NCI-H187 (cell line): ENCODE measurements at places on chromosomes 12 and 14.

GRCh38 chr12:27777141-27777540 lies 2.9 kb upstream of the KLHL42 start:
- DNase-seq: no peak

DNA sequence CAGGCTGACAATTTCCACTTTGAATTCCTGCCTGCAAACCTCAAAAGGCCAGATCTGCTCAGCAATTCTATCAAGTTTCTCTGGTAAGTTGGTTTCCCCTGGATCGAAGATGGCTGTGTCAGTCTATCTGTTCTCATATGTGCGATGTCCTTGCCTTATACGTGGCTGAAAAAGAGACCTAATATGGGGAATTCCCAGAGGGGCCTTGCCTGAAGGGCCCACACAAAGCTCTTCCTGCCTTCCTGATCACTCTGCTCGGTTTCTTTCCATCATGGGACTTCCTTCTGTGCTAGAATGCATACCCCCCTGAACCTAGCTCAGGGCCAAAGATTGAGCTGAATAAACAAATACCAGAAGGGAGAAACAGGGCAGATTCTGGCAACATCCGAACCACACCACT lies 13.2 kb downstream of the TCL1B start:
- DNase-seq: no peak

- DNase-seq: no peak
These were observed 23.4 kb upstream of the SFSWAP start for GRCh38 chr12:131687346-131688125.

DNA sequence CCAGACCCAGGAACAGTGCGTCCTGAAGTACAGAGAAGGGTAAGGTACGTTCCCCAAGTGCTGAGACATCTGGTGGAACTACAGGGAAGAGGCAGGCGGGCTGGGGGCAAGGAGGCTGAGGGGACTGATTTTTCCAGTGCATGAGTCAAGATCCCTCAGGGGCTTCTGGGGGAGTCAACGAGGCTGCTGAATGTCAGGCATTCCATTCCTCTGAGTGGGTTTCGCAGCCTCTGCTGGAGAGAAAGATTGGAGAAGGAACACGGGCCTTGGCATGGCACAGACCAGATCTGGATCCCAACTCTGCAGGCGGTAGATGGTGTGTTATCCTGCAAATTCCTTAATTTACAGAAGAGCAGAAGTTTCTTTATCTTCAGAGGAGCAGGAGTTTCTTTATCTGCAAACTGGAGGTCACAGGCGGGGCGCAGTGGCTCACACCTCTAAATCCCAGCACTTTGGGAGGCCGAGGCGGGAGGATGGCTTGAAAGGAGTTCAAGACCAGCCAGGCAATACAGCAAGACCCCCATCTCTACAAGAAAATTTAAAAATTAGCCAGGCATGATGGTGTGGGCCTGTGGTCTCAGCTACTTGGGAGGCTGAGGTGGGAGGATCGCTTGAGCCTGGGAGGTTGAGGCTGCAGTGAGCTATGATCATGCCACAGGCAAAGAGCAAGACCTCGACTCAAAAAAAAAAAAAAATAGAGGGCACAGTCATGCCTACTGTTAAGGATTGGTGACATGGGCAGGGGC lies 132.6 kb upstream of the MAP1LC3B2 start:
- no peak for DNase-seq

- no peak for DNase-seq
These were observed 162.0 kb upstream of the TMCC3 start for GRCh38 chr12:94812345-94812744.

DNA sequence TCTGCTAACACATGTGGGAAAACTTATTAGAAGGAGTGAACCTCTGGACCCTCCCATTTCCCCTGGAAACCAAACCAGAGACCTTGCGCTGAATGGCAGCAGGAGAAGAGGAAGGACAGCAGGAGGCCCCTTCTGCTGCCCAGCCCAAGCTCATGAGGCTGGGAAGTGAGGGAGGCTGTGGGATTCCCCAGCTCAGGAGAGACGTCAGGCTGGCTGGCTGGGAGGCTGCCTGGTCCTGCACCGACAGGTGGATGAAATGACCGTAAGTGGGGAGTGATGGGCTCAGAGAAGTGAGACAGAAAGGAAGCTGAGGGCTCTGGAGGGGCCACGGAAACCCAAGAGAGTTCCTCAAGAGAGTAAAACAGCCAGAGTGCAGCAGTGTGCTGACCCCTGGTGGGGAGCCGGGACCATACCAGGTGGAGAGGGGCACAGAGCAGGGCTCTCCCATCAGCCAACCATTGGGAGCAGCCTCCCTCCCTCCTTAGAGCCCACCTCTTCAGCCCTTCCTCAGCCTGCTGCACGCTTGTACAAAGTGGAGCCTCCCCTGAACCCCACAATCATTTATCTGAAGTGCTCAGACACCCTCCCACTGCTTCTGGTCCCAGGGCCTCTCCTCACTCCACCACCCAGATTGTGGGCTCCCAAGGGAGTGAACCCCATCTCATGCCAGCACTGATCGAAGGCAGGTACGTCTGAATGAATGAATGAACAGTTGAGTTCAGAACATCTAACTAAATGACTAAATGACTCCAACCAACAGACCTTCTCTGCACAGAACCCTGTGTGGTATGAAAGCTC lies 14.0 kb downstream of the TAMALIN start:
- no peak for DNase-seq

DNA sequence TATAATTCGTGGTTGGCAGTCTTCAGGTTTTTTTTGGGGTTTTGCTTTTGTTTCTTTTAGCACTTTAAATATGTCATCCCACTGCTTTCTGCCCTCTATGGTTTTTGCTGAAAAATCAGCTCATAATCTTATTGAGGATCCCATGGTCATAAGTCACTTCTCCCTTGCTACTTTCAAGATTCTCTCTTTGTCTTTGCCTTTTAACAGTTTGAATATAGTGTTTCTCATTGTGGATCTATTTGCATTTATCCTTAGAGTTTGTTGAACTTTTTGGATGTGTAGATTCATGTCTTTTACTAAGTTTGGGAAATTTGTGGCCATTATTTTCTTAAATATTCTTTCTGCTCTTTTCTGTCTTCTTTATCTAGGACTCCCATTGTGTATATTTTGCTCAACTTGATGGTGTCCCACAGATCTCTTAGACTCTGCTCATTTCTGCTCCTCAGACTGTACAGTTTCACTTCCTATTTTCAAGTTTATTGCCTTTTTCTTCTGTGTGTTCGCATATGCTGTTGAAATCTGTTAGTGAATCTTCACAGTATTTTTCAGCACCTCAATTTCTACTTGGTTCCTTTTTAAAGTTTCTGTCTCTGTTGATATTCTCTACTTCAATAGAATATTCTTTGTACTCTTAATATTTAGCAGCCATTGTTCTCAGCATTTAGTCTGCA lies 70.8 kb downstream of the WNK1 start:
- no peak for DNase-seq

DNA sequence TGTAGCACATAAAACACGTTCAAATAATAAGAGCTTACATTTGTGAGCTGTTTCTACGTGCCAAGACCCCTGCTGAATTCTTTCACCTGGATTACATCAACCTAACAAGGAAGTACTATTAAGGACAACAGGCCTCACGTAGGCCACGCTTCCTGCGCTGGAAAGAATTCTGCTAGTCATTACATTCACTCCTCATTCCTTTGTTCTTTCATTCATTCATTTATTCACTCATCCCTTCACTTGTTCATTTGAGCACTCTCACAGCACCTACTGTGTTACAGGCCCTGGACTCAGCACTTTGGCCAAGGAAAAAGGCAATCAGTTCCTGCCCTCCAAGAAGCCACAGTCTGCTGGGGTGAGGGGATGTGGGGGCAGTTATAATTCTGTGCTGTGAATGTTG lies 28.2 kb downstream of the TESC start:
- no peak for DNase-seq

- no peak for DNase-seq
These were observed 86.3 kb upstream of the TBX3 start for GRCh38 chr12:114770323-114770722.

- no peak for DNase-seq
These were observed 75.8 kb upstream of the SOX5 start for GRCh38 chr12:24025153-24025798.

GRCh38 chr14:56118611-56119181 lies 485 bp downstream of the PELI2 start:
- DNase-seq: no peak

DNA sequence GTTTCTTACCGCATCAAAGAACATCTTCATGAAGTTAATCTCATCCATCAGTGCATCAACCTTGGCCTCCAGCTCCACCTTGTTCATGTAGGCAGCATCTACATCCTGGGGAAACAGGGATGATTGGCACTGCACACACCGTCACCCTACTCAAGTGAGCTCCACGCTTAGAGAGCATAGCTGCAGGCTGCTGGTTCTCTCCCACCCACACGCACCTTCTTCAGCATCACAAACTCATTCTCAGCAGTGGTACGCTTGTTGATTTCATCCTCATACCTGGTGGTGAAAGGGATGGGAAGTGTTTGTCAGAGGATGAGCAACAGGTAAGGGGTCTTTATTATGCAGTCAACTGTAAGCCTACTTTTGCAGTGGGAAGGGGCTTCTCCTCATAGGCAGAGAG lies 2.3 kb downstream of the KRT5 start:
- no peak for DNase-seq

DNA sequence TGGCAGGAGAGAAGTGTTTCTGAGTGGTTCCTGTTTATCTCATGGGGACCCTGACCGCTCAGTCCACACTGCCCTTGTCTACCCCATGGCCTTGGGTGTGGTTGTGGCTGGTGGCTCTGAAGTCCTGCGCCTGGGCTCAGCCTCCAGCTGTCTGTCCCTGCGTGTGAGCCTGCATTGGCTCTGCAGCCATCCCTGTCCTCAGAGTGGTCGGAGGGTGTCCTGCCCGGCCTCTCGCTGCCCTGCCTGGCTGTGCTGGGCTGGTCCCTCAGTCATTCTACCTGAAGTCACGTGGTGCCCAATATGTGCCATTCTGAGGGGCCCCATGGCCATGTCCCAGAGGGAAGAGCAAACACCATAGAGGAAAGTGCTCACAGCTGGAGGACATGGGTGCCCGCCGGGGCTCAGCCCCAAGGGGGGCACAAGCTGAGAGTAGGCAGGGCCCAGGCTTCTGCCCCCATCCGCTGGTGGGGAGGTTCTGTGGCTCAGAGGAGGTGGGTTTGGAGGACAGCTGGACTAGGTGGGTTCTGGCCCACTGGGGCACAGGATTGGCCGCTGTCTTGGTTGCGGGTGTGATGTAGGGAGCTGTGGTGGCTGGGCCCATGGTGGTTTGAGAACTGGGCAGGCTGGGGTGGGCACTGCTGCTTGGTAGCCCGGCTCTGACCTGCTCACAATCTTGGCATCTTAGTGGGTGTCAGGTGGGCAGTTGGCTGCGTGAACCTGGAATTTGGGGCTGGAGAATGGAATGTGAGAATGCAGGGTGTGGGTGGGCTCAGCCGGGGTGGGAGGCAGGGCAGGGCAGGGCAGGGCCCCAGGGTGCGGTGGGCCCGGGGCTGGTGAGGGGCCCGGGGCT lies 11.6 kb downstream of the TEDC1 start:
- DNase-seq: no peak

GRCh38 chr12:118689793-118690192 lies 291.5 kb upstream of the SRRM4 start:
- DNase-seq: no peak

- no peak for DNase-seq
These were observed 524.1 kb upstream of the FBXO33 start for GRCh38 chr14:39956372-39956771.

- DNase-seq: no peak
These were observed 602 bp downstream of the CHFR start for GRCh38 chr12:132886529-132887477.

- DNase-seq: no peak
These were observed 203.3 kb upstream of the CRY1 start for GRCh38 chr12:107296681-107297089.

DNA sequence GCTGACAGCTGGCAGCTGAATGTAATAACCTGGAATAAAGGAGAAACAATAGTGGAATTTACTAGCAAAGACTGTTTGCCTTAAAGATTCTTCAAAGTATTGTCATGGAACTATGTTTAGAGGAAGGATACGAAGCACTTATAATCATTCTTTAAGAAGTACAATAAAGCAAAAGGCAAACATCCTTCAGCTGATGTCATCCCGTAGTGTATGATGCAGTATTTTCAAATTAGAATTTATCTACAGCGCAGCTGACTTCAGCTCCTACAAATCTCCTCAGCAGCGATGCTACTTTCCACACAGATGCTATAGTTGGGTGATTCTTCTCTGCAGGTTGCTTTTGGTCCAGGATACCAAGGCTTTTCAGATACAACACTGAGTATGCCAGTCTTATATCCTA lies 31.5 kb downstream of the CLEC1A start:
- DNase-seq: no peak

DNA sequence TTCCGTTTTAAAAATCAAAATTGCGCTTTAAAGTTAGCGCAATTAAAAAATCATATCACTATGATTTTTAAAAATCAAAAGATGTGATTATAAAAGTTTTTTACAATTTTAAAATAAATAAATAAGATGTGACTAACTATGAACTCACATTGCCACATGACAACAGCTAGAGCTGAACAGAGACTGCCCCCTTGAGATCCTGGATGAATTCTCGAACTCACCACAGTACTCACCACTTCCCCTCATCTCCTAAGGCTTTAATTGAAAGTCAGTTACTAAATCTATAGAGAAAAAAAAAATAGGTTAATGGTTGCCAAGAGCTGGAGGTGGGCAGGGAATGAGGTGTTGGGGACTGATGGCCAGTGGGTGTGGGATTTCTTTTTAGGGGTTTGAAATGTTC lies 384.2 kb downstream of the ZFP36L1 start:
- DNase-seq: no peak

GRCh38 chr14:74469548-74470518 lies 23.3 kb downstream of the NPC2 start:
- no peak for DNase-seq

- DNase-seq: no peak
These were observed 25.9 kb downstream of the TMEM117 start for GRCh38 chr12:43861840-43862150.

DNA sequence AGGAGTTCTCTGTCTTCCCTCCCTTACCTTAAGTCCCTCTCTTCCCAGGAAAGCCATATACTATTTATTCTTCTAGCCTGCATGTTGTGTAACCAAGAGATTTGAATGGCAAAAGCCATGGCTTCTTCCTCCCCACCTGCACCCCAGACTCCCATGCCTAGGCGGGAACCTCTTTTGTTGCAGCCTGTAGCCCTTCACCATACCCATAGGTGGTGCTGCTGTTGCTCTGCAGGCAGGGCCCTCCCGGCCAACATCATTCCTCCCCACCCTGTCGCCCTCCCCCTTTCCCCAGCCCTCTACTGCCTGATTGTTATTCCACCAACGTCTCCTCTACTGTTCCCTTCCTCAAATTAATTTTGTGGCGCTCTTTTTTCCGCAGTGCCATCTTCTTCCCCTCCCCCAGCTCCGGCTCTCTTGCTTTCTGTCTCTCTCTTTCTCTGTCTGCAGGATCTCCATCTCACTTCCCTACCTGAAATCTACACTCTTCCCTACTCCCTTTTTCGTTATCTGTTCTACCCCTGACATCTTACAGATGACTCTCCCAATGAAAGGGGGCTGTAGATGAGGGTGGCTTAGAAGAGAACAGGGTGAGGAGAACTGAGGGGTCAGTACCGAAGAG lies 13.8 kb downstream of the NGDN start:
- DNase-seq: no peak

GRCh38 chr14:21840765-21841164 lies 167.1 kb upstream of the OR4E1 start:
- DNase-seq: no peak
